NCI-H187 (cell line): ENCODE measurements at places on chromosomes 11 and 22.

DNA sequence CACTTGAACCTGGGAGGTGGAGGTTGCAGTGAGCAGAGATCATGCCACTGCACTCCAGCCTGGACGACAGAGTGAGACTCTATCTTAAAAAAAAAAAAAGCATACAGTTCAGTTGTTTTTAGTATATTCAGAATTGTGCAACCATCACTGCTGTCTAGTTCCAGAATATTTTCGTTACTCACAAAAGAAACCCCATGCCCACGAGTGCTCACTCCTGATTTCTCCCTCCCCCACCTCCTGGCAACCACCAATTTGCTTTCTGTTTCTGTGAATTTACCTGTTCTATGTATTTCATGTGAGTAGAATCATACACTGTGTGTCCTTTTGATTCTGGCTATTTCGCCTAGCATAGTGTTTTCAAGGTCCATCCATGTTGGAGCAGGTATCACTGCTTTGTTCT lies 24.8 kb downstream of the PTPRJ start:
- no peak for DNase-seq

- no peak for DNase-seq
These were observed 42.7 kb upstream of the FAM181B start for GRCh38 chr11:82776377-82776776.

GRCh38 chr22:48782811-48783511 lies 1044.7 kb downstream of the BRD1 start:
- no peak for DNase-seq

DNA sequence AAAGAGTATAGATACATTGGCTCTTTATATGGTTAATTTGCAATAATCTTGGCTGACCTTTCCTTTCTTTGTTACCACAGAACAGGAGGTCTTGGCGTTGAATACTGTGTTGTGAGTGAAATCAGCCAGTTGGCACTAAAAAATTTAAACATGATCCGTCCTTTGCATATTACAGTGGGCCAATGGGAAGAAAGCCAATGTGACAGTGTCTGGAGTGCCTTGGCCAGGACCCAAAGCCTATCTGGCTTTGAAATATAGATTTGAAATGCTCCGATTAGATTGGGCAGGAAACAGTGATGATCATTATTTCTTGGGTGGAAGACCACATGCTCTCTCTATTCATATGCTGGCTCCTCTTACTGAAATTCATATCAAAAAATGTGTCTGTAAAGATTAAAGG lies 339.6 kb upstream of the ANO3 start:
- DNase-seq, result no peak

- no peak for DNase-seq
These were observed 368.9 kb downstream of the NTM start for GRCh38 chr11:131739243-131739882.

DNA sequence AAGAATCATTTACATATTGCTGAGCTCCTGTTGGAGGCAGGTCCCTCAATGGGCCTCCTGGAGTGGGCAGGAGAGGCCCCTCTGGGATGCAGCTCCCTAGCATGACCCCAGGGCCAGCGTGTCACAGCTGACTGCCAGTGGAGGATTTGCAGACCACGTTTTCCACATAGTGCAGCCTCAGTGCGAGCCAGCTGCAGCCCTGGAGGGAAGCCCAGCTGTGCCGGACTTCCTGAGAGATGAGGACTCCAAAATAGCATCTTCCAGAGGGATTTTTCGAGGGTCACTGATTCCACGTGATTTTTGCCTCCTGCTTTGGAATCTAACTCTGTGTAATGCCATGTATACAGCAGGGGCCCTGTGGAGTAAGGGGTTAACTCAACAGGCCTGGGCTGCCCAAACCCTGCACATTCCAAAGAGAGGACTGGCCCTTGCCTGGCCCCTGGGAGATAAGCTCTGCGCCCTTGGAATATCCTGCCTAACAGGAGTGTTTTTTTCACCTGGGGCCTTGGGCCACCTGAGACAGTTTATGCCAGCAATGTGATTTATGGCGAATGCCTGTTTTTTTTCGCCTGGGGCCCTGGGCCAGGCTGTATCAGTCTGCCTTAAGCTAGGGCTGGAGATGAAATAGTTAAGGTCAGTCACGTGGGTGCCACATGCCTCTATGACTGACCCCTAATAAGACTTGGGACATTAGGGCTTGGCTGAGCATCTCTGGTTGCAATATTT lies 47.4 kb downstream of the RPS6KA4 start:
- no peak for DNase-seq

DNA sequence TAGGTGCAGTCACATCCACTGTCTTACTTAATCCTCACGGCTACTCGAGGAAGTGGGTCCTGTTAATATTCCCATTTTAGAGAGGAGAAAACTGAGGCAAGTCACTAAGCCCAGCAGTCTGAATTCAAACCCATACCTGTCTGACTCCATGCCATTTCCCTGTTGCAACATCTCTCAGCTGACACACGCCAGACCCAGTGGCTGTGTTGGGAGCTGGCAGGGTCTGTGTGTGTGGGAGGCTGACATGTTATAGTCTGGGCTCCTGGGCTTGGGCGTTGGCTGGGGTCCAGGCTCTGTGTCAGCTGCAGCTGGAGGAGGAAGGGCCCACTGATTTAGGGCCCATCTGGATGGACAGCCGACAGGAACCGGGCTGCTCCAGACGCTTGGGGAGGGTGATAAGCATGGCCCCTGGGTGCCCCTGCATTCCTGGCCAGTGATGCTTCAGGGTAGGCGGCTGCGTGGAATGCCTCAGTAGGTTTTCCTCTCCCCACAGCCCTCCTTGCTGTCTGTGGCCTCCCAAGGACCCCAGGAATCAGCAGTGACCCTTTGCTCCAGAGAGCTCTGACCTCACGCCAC lies 562.5 kb downstream of the MN1 start:
- no peak for DNase-seq

- DNase-seq, result no peak
These were observed 352.1 kb upstream of the NARS2 start for GRCh38 chr11:78926633-78927338.

DNA sequence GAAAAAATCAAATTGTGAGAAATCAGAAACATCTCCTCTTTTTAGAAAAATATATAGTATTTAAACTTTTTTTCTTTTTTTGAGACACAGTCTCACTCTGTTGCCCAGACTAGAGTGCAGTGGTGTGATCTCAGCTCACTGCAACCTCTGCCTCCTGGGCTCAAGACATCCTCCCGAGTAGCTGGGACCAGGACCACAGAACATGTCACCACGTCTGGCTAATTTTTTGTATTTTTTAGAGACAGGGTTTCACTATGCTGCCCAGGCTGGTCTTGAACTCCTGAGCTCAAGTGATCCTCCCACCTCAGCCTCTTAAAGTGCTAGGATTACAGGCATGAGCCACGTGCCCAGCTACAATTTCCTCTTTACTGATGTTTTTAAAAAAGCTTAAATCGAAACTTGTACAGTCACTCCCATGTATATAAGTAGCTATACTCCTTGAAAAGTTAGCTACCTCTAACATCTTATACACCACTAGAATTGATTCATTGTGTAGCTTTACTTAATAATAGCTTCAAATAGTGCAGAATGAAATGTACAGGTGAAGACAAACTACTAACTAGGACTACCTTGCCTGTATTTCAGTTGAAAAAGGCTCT lies 10.3 kb downstream of the EIF4G2 start:
- no peak for DNase-seq

DNA sequence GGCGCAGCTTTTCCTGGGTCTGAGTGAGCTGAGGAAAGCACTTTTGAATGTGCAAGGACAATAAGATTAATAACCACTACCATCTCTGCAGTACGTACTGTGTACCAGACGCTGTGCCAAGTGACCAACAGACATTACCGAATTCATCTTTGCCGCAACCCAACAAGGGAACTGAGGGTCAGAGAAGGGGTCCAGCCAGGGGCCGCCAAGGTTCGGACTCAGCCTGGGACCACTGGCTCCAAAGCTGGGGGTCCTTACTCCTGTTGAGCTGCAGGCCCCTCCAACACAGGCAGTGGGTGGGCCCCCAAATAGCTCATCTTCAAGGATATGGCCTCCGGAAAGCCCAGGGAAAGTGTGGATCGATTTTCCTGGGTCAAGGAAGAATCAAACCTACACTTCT lies 55.0 kb upstream of the EMID1 start:
- no peak for DNase-seq

GRCh38 chr11:111559800-111560464 lies 19.4 kb downstream of the LAYN start:
- DNase-seq, result no peak

GRCh38 chr11:297586-298405 lies 1.5 kb downstream of the IFITM5 start:
- DNase-seq, result no peak

DNA sequence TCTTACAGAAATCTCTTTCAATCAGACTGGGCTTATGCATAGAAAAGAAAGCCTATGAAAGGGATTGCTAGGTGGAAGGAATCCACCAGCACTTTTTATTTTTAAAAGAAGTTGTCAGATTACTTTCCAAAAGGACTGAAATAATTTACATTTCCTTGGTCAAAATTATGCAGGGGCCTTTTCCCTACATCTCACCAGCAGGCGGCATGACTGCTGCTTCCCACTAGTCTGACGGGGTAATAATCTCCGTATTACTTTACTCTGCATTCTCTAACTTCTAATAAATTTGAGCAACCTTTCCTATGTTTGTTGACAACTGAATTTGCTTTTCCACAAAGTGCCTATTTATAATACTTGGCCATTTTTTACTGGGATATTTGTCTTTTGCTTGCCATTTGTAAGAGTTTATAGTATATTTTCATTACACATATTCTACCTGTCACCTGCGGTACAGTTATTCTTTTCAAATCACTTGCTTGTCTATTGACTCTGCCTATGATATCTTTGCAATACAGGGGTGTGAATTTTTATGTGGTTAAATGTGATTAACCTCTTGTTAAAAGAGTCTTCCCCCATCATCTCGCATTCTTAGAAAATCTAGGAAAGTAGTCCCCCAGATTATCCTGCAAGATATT lies 51.9 kb upstream of the USP47 start:
- DNase-seq, result no peak

DNA sequence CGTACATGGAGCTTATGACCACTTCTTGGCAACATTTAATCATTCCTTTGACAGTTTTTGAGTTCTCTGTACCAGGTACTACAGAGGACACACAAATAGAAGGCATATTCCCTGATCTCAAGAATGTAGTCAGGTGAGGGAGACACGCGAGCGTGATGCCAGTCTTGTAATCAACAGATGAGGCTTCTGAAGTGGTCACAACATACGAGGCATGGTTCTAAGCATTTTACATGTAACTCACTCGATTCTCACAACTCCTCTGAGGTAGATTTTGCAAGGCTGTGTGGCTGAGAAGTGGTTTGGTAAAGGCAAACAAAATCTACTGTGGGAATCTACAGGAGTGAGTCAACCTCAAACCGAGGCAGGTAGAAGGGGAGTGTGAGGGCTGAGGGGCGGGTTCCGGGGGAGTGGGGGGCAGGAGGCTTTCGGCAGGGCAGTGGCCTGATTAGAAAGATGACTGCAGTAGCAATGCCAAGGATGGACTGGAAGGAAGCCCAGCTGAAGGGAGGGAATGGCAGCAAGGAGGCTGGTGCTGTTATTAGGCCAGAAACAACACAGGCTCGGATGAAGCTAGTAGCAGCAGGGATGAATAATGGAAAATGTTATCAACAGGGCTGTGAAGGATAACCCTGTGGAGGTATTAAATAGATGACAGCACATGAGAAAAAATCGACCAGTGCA lies 63.8 kb downstream of the ST14 start:
- DNase-seq, result no peak

DNA sequence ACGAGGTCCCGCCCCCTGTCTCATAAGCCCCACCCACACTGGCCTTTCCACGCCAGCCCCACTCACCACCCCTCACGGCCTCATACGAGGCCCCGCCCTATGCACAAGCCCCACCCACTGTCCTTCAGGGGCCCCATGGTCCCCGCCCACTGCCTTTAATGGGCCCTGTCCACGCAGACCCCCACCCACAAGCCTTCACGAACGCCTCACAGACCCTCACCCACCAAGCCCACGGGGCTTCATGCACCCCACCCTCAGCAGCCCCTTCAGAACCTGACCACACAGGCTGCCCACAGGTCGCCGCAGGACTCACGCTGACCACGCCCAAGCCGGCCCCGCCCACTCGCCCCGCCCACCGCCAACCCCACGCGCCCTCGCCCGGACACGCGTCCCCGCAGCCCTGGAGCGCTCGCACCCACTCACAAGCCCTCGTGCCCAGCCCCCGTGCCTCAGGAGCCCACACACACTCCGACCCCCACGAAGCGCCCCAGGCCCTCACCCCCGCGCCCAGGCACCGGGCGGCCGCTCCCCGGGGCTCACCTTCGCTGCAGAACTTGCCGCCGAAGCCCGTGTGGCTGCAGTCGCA lies 10.5 kb downstream of the NRXN2 start:
- DNase-seq, result no peak

DNA sequence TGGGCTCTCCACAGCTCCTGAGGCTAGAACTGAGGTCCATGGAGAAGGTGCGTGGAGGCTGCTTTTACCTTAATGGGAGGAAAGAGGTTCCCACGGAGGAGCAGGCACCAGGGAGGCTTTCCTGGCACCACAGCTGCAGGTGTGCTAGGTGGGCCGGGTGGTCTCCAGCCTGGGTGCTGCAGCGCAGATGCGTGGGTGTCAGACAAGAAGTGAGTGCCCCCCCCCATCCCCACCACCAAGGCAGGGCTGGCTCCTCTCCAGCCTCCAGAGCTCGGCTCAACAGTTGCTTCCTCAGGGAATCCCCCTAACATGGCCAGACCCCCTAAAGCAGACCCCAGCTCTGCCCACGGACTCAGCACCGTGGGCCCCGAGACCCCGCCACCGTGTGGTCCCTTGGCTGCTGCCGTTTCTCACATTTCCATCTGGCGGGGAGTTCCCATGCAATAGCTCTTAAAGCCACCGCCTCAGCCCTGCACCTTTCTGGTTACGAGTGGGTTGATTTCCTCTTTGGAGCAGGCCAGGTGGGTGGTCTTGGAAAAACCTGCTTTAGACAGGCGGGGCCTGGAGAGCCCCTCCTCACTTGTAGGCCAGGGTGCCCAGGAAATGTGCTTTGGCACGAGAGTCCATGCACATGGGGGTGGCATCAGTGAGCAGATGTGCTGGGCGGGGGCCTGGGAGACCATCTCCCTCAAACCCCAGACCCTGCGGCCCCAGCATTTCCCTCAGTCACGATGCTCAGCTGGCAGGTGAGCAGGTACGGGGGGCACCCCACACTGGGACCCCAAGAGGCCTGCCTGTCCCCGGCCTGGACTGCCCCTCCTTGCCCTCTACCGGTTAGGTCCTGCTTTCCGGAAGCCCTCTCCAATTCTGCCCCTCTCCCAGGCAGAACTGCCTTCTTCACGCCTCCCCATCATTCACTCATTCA lies 93.7 kb downstream of the ARHGAP8 start:
- no peak for DNase-seq

GRCh38 chr11:111674941-111675340 lies 72.7 kb downstream of the SIK2 start:
- DNase-seq, result no peak

GRCh38 chr11:79265756-79266322 lies 175.0 kb downstream of the TENM4 start:
- no peak for DNase-seq

DNA sequence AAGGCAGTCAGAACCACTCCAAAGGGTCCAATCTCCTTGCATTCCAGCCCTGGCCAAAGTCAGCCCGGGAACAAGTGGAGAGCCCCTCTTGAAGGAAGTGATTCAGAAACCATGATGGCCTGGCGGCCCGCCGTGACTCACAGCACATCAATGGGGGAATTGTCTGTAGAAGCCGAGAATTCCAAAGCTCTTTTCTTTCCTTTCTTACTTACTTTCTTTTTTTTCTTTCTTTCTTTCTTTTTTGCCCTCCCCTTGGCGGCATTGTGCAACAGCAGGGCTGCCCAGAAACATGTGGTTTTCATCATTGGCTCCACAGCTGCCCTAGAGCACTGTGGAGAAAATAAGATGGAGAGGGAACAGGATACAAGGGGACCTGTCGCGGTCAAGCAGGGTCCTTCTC lies 140.2 kb upstream of the TIMP3 start:
- DNase-seq, result no peak
